Heart right ventricle (tissue), 16 donors: ENCODE measurements at places on chromosomes 7 and 10.

DNA sequence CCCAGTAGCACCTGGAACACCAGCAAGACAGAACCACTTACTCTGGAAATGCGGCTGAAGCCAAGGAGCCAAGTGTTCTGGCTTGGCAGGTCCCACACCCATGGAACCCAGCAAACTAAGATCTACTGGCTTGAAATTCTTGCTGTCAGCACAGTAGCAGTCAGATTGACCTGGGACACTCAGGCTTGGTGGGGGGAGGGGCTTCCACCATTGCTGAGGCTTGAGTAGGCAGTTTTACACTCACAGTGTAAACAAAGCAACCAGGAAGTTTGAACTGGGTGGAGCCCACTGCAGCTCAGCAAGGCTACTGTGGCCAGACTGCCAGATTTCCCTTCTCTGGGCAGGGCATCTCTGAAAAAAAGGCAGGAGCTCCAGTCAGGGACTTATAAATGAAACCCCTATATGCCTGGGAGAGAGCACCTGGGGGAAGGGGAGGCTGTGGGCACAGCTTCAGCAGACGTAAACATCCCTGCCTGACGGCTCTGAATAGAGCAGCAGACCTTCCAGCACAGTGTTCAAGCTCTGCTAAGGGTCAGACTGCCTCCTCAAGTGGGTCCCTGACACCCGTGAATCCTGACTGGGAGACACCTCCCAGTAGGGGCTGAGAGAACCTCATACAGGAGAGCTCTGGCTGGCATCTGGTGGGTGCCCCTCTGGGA, 121.2 kb downstream of the MTERF1 start:
- no peak for DNase-seq

- DNase-seq = no peak
Measured at GRCh38 chr10:30134171-30134945, 75.0 kb upstream of the JCAD start.

GRCh38 chr7:81715984-81716588, 53.8 kb downstream of the HGF start:
- peak; percentile 4 for DNase-seq

DNA sequence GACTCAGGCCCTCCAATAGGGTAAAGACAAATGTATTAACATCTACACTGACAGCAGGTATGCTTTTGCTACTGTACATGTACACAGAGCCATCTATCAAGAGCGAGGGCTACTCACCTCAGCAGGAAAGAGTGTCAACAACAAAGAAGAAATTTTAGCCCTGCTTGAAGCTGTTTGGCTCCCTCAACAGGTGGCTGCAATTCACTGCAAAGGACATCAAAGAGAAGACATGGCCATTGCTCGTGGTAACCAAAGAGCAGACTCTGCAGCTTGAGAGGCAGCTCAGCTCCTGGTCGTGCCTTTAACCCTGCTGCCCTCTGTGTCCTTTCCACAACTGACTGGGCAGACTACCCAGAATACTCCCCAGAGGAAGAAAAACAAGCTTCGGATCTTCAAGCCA, 5.1 kb downstream of the AKR1B15 start:
- no peak for DNase-seq

- no peak for DNase-seq
Measured at GRCh38 chr7:35513828-35514227, 181.1 kb downstream of the HERPUD2 start.

GRCh38 chr10:27720529-27720928, 25.1 kb downstream of the MKX start:
- DNase-seq = no peak

GRCh38 chr10:31982111-31982510, 53.5 kb upstream of the ARHGAP12 start:
- no peak for DNase-seq

DNA sequence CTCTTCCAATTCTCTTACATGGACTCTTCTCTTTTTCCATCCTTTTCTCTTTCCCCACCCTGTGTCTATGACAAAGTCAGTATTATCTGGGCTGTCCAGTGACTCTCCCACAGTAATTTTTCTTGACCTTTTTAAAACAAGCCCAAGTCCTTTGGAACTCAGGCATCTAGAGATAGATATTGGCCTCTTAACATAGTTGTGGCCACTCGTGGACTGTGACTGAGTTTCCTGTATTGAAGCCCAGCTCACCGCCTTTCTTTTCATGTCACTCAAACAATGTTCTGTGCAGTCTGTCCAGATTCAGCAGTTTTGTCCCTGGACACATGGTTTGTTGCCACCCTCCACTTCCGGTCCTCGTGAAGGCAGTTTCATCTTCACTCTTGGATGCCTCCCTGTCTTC, 110.9 kb upstream of the CDC14C start:
- DNase-seq = no peak

GRCh38 chr7:6649241-6649961, 12.3 kb downstream of the ZNF316 start:
- DNase-seq = no peak

DNA sequence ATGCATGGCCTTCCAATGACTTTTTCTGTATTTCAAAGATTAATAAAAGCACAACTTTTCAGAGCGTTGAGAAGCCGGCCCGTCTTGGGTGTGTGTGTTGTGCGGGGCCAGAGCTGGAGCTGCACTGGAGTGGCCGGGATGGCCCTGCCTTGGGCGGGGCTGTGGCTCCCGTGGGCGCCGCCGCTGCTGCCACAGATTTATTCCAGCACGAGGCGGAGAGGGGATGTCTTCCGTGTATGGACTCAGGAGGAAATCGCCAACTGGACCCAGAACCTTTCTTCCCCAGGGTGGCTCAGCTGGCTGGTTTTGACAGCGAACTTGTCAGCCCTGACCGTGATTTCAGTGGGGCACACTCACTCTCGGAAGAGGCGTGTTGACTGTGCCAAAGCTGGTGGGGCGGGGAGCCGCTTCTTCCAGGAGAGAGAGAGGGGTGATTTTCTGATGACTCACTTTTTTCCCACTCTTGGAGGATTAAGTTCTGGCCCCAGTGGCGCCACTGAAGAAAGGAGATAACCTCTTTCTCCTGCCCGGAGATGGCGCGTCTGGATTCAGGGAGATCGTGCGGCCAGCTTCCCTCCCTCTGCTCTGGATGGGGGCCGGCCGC, 72.4 kb downstream of the DNAJB6 start:
- peak; percentile 2 for DNase-seq

GRCh38 chr10:11713186-11713743, 28.9 kb upstream of the ECHDC3 start:
- DNase-seq = no peak

GRCh38 chr10:16949816-16950215, 132.6 kb upstream of the RSU1 start:
- no peak for DNase-seq

DNA sequence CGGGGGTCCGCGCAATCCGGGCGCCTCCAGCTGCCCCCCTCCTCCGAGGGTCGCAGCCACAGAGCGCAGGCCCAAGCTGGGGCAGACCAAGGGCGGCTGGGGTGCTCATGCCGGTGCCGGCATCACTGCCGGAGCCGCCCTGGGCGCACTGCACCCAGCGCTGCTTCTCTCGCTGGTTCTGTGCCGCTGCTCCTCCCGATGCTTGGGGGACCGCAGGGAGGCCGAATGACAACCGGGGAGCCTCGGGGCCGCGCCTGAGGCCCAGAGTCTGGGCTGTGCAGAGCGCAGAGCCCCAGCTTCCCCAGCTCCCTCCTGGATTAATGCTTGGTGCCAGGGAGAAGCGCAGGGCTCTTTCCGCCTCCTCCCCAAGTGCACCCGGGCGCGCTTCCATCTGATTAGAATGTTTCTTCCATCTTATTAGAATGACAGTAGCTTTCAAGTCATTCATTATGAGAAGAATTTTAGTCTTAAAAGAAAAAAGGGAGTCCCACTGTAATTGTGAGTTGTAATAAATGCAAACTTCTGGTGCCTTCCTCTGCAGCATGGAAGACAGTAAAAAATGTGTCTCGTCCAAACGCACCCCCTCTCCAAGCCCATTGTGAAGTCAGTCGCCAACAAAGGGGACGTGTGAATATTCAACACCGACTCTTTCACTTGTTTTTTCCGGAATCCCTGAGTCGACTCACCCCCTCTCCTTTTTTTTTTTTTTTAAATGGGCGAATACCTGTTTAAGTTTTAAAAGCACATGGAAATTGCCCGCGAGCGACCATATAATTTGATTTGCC, 19.5 kb upstream of the PTF1A start:
- DNase-seq = no peak

GRCh38 chr7:90681336-90682022, 85.4 kb downstream of the CDK14 start:
- DNase-seq = no peak

- no peak for DNase-seq
Measured at GRCh38 chr7:76236224-76236623, 34.5 kb downstream of the SRRM3 start.

DNA sequence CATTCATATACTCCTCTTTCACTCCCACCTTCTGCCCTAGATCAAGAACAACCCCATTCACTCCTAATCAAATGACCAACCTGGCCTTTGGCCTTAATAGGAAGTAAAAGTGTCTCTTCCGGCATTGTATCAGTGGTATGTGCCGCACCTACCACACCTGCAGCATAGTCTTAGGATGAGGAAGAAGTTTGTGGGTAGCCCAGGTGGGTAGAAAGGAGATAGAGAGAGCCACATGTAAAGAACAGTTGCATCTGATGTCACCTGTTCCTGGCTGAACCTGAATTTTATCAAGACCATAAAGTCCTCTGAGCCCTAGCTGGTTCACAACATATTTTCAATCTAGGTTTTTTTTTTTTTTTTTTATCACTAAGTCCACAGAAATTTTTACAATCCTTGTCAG, 55.5 kb upstream of the PTPN12 start:
- no peak for DNase-seq

- DNase-seq = no peak
Measured at GRCh38 chr7:157519246-157519645, 182.4 kb downstream of the DNAJB6 start.

GRCh38 chr7:5629941-5630340, 151.5 kb downstream of the RNF216 start:
- DNase-seq = no peak

- DNase-seq = no peak
Measured at GRCh38 chr7:116188-116981, 76.0 kb upstream of the FAM20C start.

GRCh38 chr10:62610649-62611229, 193.8 kb upstream of the ADO start:
- peak; percentile 41 for DNase-seq

- no peak for DNase-seq
Measured at GRCh38 chr7:10122551-10123100, 851.0 kb upstream of the PHF14 start.

DNA sequence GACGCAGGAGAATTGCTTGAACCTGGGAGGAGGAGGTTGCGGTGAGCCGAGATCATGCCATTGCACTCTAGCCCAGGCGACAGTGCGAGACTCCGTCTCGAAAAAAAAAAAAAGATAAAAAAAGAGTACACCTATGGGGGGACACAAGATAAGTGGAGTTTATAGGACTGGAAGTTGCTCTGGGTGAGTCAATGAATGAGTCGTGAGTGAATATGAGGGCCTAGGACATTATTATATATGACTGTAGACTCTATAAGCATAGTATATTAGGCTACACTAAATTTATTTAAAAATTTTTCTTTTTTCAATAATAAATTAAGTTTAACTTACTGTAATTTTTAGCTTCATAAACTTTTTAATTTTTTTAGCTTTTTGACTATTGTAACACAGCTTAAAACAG, 19.4 kb upstream of the SGCE start:
- DNase-seq = no peak

DNA sequence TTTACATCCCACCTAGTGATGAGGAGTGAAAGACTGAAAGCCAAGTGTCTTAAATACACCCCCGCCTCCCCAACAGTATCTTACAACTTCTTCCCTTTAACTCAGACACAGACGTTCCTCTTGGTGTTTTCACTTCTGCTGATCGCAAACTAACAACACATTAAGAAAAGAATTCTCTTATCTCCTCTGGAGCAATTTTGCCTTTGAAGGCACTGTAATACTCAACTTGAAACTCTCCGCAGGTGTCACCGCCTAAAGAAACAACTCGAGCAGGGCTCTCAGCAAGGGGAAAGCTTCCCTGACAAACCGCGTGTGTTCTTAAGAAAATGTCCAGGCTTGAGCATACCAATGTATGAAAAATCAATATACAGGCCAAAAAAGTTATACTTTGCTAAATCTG, 452 bp downstream of the SEMA3C start:
- DNase-seq = no peak

GRCh38 chr10:12308736-12309375, 40.5 kb upstream of the CAMK1D start:
- DNase-seq = no peak

- no peak for DNase-seq
Measured at GRCh38 chr7:110591341-110591740, 499.6 kb upstream of the LRRN3 start.

DNA sequence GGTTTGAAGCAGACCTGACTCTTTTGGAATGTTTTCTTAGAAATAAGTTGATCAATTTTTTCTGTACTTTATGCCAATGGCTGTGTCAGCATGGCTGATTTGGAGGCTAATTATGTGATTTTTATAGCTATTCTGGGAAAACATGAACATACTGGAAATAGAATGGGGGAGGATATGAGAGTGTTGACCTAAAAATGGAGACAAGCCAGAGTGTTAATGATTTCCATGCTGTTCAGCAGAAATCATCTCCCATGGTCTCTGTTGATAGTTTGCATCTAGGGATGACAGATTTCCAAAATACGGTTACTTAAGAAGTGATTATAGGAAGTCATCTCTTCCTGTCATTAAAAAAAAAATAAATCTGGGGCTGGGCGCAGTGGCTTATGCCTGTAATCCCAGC, 32.7 kb upstream of the DMTF1 start:
- DNase-seq = no peak

DNA sequence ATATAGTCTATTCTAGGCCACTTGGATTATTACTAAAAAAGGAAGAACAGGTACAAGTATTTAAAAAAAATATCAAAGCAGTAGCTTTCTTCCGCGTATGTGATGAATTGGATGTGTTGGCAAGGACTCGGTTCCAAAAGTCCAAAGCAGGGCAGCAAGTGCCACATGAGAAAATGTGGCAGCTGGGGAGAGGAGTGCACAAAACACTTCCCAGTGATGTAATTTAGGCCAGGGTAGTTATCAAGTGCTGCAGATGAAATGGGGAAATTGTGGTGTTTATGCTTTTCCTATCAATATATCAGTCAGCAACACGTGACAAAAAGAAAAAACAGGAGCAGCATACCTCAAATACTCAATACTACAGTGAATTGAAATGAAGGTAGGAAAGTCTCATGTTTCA, 7.0 kb downstream of the RHOBTB1 start:
- DNase-seq = no peak

DNA sequence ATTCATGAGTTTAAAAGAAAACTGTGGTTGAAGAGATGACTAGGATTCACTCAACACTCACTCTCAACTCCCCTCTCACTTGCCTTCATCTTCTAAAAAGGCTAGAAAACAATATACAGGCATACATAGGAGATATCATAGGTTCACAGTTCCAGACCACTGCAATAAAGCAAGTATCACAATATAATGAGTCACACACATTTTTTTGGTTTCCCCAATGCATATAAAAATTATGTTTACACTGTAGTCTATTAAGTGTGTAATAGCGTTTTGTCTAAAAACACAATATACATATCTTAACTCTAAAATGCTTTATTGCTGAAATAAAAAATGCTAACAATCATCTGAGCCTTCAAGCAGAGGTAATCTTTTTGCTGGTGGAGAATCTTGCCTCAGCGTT, 104.9 kb upstream of the PDE1C start:
- DNase-seq = no peak

- DNase-seq = no peak
Measured at GRCh38 chr7:949021-949934, 5.2 kb downstream of the ADAP1 start.

- peak; percentile 37 for DNase-seq
Measured at GRCh38 chr10:49053053-49053997, 62.0 kb downstream of the VSTM4 start.

GRCh38 chr7:138170959-138171703, 94.9 kb downstream of the AKR1D1 start:
- no peak for DNase-seq
